ENCODE measurements at places on chromosomes 16 and 17.

DNA sequence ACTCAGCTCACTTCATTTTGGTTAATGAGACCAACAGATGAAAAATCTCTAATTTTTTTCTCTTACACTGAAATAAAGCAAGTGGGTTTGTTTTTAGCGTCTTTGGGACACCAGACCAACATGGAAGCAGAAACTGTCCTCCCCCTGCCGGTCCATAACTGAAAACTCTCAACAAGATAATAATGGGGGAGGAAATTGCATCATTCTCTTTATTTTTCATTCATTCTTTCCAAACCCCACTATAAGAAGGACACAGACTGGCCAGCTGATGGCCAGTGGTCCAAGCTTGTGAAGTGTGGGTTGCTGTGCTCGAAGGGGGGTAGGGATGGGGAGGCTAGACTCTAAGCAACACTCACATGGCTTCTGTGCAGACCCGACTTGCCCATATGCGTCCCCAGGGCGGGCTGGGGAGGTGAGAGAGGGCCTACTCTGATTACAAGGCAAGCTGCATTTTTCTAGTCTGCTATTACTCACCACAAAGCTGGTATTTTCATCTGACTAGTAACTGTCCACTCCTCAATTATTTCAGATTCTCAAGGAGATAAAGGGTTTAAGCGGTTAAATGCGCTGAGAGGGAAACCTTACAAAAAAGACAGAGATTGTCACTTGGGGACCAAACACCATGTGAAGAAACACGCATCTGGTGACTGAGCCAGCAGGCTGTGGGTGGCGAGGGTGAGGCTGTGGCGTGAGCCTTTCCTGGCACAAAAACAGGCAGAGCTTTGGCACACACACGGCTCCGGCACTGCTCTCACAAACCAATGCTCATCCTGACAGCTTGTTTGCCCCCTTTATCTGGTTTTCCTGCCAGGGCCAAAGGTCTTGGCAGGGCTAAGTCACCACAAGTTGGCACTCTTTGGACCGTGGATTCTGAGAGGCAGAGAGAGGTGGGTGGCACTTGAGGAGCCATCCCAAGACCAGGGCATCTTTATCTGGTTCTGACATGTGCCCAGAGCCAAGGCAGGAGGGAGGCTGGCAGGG is 38.2 kb downstream of the MARF1 start:
- no peak for DNase-seq

- DNase-seq, result no peak
These were observed 3.0 kb downstream of the CDT1 start for GRCh38 chr16:88806491-88807111.

DNA sequence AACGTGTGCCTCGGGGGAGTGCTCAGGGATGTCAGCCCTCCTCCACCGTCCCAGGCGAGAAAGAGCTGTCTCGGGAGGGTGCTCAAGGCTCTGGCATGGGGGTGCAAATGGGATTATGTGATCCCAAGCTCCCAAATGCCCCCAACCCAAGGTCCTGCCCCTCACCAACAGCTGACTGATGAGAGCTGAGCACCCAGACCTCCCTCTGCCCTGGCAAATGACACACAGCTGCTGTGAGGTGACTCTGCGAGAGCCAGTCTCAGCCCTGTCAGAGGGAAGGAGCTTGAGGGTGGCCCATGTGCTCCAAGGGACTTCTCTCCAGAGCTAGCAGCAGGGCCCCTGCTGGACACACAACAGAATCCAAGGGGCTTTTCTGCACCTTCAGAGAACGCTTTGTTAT is 7.7 kb downstream of the CDH5 start:
- no peak for DNase-seq

- no peak for DNase-seq
These were observed 829 bp downstream of the DHRS7B start for GRCh38 chr17:21127509-21128077.

DNA sequence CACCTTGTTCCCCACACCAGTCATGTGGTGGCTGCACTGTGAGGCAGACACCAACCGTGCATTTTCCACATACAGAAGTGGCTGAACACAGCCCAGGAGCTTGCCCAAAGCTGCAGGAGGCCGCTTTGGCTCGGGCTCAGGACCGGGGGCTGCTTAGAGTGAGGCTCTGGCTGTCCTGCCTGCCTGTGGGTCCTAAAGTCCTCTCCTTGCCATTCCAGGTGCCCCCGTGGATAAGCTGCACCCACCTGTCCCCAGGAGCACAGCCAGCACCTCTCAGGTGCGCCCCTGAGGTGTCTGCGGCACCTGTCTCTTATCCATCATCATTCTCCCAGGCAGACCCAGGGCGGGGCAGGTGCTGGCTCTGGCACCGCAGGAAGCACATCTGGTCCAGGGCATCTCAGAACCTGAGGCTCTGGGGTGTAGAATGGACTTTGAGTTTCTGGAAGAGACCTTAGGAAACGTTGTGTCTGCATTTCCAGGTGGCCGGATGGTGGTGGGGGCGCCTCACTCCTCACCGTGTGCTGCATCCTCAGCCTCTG is 180.5 kb upstream of the ZNF469 start:
- DNase-seq, result no peak

All from kidney tubule cell (primary cell).